ENCODE measurements at places on chromosomes 2 and 18.

- no peak for DNase-seq
These were observed 2.0 kb downstream of the ETAA1 start for GRCh38 chr2:67399144-67399543.

GRCh38 chr2:34204560-34204959, 605.5 kb upstream of the FAM98A start:
- DNase-seq = no peak

DNA sequence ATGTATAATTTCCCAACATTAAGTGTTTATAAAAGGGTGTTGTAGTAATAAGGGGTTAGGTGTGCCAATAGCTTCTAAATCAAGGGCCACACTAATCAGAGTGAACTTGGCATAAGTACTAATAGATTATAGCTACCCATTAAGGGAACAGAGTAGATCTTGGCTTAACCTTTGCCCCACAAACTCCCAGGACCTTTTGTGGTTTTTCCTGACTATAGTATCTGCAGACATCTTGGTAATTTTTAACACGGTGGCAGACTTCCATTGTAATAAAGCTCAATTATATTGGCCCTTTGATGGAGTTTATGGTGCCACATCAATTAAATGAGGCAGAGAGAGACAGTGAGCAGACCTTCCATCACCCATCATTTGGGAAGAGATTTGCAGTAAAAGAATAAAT, 358.5 kb upstream of the HNRNPA3 start:
- no peak for DNase-seq

- no peak for DNase-seq
These were observed 758.0 kb upstream of the ZEB2 start for GRCh38 chr2:145277922-145278321.

- DNase-seq = no peak
These were observed 29.9 kb downstream of the CREG2 start for GRCh38 chr2:101357376-101357775.

GRCh38 chr2:120298173-120298835, 45.7 kb downstream of the RALB start:
- no peak for DNase-seq

DNA sequence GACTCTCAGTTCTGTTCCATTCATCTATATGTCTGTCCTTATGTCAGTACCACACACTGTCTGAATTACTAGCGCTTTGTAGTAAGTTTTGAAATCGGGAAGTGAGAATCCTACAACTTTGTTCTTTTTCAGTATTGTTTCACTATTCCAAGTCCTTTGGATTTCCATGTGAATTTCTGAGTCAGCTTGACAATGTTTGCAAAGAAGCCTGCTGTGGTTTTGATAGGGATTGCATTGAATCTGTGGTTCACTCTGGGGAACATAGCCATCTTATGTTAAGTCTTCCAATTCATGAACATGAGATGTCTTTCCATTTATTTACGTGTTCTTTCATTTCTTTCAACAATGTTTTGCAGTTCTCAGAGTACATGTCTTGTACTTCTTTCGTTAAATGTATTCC, 15.0 kb downstream of the SLC3A1 start:
- no peak for DNase-seq

DNA sequence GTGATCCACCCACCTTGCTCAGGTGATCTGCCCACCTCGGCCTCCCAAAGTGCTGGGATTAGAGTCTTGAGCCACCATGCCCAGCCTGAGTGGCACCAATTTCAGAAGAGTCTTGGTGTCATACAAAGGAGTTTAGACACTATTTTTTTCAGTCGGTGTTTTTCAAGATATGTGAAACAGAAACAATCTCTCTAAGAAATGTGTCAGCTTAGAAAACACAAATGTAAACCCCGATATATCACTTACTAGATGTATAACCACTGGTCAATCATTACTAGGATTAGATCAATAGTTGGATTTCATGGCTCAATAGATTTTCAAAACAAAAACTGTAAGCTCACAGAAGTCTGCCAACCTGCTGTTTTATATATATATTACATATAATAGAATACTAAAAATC, 67.2 kb upstream of the FRZB start:
- DNase-seq = no peak

DNA sequence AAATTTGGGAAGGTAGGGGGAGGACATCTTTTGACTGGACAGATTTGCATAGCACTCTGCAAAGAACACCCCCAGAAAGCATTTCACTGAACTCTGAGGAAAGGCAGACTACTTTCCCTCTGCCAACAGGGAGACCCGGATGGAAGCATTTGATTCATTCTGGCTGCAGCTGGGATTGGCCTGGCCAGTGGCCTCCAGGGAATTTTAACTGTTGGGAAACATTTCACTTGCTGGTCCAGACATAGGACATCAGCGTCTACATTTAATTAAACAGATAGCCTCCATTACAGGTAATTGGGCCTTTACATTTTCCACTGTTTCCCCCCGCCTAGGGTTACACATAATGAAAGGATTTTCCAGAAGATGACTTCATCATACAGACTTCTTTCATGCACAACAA, 92.8 kb downstream of the MARCHF4 start:
- DNase-seq = no peak

GRCh38 chr2:37526323-37526722, 145.1 kb downstream of the CDC42EP3 start:
- no peak for DNase-seq

DNA sequence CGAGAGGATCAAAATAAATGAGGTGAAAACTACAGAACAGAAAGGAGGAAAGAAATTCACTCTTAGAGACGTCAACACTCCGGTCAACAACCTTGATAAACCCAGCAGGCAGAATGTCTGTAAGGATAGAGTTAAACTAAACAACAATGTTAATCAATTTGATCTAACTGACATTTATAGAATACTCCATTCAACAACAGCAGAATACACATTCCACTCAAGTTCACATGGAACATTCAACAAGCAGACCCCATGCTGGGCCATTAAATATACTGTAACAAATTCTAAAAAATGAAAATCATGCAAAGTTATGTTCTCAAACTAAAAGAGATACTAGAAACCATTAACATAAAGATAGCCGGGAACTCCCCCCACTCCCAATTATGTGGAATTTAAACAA, 41.8 kb downstream of the FAM210A start:
- no peak for DNase-seq

DNA sequence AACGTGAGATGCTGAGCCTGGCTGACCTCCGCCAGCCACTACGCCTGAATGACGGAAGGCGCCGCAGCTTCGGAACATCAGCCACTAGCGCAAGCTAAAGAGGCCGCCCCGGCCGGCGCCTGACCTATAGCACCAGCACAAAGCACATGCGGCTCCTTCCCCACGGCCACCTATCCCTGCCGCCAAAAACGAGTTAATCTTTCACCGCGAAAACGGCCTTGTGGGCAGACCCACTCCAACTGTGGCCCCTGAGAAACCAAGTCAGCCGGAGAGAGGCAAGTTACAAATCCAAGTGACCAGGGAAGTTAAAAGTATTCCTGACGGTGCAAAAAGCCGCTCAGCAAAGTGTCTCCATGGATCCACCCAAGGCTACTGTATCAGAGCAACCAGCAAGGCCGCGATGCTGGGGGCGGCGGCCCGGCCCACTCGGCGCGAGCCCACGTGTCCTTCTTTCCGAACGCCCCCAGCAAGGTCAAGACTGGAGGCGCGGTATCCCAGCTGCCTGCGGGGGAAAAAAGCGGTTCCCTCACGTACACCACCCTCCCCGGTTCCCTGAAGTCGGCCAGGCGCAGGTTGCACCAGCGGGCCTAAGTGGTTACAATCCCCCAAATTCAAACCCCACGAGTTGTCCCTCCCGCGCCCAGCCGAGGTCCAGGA, 575 bp downstream of the HSPD1 start:
- peak; percentile 34 for DNase-seq

GRCh38 chr18:27181726-27182125, 3.4 kb downstream of the CHST9 start:
- no peak for DNase-seq

GRCh38 chr2:166257859-166258258, 117.9 kb downstream of the SCN9A start:
- no peak for DNase-seq

DNA sequence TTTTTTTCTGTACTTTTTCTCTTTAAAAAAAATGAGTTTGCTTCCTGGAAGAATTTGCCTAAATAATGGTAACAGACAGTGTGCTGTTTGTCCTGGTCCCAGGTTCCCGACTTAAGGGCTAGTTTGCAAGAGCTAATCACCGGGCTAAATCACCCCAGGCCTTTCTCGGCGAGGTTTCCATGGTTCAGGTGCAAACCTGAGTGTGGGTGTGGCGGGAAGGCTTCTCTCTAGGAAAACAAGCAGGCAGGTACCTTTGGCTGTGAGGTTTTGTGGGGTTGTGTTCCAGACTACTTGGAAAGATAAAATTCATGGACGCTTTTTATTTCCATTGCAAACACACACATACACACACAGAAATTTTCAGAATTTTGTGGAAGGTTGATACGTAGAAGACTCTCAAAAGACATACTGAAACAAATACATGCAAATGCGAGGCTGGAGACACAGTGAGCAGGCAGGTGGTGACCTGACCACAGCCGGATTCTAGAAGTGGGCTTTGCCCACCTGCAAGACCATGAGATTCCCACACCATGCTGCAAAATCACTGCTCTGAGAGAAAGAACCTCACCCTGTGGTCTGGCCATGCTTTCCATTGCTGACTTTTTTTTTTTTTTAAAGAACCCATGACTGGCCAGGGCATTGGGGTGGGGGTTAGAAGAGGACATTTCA, 815 bp downstream of the CNDP1 start:
- no peak for DNase-seq

GRCh38 chr2:108399479-108399878, 21.7 kb downstream of the SULT1C4 start:
- DNase-seq = no peak

- DNase-seq = no peak
These were observed 96.4 kb downstream of the TCF4 start for GRCh38 chr18:55491616-55492015.

DNA sequence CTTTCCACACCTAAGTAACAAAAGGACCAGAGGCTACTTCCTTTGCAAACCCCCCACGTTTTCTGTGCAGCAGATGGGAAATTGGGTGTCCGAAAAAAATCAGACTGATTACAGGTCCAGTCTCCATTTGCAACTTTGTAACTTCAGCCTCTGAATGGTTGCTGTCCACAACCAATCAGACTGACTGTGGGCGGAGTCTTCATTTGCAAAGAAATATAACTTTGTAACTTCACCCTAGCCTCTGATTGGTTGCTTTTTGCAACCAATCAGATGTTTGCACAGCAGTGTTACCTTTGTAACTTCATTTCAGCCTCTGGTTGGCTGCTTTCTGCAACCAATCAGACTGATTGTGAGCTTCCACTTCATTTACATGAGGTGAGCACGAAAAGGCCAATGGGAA, 27.8 kb upstream of the CACNB4 start:
- DNase-seq = no peak

GRCh38 chr18:34352385-34353163, 127.9 kb upstream of the NOL4 start:
- no peak for DNase-seq

DNA sequence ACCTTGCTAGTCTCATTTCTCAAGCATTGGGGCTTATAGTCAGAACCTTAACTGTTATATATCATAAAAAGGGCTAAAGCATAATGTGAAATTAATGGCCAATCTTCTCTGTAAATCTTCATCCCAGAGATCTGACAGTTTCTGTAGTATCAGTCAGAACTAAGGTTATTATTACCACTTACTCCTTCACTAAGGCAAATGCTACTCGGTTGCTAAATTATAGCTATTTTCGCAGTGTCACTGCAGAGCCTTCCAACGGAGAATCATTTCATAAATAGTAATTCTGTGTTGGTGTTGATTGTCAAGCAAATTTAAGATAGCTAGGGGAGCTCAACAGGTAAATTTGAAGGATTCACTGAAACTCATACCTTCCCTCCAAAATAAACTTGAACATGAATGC, 258.0 kb downstream of the METTL4 start:
- no peak for DNase-seq

GRCh38 chr2:169095621-169096105, 26.3 kb downstream of the DHRS9 start:
- DNase-seq = no peak

GRCh38 chr2:12416600-12416999, 300.1 kb upstream of the TRIB2 start:
- DNase-seq = peak; percentile 25

GRCh38 chr2:180653481-180653880, 326.9 kb upstream of the UBE2E3 start:
- DNase-seq = no peak

DNA sequence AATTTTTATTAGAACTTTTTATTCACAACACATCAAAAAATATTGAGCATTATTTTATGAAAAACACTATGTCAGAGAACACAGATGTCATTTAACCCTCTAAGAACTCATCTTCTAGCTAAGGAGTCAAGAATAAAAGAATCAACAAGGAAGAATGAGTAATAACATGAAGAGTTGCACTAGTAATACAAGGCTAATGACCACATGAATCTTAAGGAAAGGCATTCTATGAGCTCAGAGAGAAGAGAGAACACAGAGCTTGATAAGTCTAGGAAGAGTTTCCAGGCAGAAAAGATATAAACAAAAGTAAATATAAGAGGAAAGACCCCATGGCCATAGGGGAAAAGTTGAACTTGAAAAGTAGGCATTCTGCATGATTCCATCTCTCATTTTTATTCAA, 166.5 kb downstream of the MAIP1 start:
- DNase-seq = no peak

DNA sequence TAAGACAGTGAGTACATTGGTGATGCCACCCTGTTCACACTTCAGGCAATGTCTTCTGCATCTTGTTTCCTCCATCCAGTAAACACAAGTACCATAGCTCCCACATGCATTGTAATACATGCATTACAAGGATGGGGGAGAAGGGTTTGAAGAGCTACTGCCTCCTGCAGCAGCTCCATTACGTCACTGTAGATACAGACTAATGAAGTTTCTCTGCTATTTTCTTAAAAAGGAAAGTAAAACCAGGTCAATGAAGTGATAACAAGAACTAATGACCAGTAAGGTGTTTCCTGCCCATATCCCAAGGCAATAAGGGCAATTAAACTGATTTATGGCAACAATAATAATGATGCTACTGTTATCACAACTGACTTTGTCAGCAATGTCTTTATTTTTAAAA, 18.2 kb upstream of the BBS5 start:
- no peak for DNase-seq

DNA sequence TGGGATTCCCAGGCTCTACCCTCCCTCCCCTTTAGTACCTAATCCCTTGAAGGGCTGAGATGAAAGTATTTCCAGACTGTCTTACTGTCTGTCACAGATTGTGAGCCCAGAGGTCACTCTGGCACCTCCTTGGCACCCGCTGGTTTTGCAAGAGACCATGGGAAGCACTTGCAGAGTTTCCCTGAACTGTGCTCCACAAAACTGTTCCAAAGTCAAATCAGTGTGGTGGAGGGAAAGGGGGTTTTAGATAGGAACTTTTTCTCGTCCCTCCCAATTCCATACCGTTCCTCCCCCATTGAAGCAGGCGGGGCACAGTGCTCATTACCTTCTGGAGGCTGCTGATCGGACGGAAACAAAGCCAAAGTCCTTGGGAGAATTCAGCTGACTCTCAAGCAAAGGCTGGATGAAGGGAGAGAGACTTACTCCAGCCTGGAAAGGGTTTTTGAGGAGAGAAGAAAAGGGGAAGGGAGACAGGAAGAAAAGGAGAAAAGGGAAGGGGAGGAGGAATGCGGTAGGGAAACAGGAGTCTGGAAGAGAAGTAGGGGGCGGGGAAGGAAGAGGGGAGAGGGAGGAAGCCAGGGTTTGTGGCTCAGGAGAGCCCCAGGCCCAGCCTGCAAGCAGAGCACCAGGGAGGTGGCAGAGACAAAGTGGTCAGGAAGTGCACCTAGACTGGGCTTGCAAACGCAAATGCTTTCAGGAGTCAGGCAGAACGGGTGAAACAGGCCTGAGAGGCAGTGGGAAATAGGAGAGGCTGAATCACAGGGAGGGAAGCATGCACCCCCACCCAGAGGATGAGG, 88.4 kb upstream of the SP3 start:
- no peak for DNase-seq

GRCh38 chr2:9573840-9574239, 18.2 kb upstream of the ADAM17 start:
- no peak for DNase-seq

All from stimulated activated CD8-positive, alpha-beta memory T cell treated with anti-CD3 and anti-CD28 coated beads, Interleukin-7, amount 100 ng/mL, for 24 hours (primary cell).